ENCODE measurements at places on chromosomes 2 and 18.

DNA sequence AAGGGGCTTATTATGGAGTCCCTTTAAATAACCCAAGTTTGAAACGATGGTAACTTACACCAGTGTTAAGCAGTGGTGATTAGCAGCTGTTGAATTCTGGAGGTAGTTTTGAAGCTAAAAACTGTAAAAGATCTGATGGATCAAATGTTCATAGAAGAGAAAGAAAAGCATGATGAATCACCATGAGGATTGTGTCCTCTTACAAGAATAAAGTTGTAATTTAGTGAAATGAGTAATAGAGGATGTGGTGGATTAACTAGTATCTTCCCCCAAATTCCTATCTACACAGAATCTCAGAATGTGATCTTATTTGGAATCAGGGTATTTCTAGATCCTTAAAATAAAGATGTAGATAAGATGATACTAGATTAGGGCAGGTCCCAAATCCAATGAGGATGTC lies 1138.2 kb upstream of the TMEFF2 start:
- DNase-seq, result no peak

GRCh38 chr2:98795891-98796676 lies 65.2 kb upstream of the MGAT4A start:
- DNase-seq, result no peak

- DNase-seq, result no peak
These were observed 53.5 kb upstream of the ASAP2 start for GRCh38 chr2:9152975-9153642.

DNA sequence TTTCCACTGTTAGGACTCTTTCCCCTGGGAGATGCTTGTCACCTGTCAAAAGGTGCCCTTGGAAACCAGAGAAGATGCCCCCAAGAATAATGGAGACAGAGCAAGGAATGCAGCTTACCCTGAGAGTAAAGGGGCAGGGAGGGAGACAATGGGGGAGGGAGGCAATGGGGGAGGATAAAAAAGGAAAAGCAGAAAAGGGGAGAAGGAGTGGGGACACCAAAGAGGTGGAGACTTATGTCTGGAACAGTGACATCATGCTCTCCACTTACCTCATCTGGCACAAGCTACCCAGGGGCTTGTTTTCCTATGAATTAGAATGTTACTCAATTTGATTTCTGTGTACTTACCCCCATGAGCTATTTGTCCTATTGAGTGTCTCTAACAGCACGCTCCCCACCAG lies 67.9 kb downstream of the MRO start:
- DNase-seq, result no peak

GRCh38 chr2:127636248-127637235 lies 9.4 kb upstream of the GPR17 start:
- DNase-seq, result no peak

- DNase-seq, result no peak
These were observed 776.3 kb downstream of the BCL11A start for GRCh38 chr2:59777120-59777519.

GRCh38 chr2:199480966-199481365 lies 23.2 kb upstream of the SATB2 start:
- DNase-seq, result no peak

DNA sequence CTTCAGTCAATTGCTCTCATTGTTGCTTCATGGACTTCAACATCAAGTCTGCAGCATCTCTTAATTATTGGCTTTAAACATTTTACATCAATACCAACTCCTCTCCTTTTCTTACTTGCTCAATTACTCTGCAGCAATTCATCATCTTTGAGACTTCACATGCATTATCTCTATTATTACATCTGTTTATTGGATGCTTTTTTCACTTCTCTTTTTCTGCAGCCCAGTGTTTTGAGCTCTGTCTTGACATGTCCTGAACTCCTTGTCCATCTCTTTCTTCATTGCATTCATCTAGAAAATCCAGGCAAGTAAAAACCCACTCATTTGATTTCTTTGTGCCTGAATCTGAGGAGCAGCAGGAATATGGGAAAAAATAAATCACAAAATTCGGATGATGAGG lies 647.9 kb downstream of the PLCL1 start:
- DNase-seq, result no peak

GRCh38 chr2:100234141-100234540 lies 88.2 kb downstream of the LONRF2 start:
- no peak for DNase-seq

DNA sequence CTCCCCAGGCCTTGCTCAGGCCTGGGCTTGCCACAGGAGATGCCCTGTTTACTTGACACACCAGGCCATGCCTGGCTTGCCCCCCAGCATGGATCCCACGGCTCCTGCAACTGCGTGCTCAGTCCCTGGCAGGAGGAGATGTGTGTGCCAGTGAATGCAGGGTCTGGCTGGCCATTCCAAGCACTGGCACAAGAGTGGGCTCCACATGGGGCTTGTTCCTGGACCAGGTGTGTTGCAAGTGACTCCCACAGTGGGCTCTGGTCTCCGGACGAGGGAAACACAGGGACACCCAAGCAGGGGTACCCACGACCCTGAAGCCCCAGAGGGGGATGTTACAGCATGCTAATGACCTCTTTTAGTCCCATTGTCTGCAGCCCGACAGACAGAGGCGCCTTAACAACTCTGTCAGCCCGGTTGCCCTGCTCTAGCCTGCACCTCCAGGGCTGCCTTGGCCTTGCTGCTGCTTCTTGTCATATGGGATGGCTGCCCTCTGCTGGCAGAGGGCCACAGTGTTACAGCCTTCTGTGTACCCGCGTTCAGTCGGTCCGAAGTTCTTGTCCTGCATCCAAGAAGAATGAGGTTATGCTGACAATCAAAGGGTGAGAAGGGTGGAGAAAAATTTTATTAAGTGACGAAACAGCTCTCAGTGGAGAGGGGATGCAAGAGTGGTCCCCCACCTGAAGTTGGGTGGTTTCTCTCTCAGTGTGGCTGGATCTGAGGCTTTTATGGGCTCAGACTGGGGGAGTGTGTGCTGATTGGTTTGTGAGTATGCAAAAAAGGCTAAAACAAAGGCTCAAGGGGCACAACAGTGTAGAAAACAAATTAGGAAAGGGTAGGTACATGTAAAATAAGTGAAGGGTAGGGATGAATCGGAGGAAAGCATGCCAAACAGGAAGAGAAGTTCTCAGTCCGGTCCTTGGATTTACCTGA lies 180.4 kb downstream of the MBD5 start:
- peak; percentile 5 for DNase-seq

GRCh38 chr2:206739271-206739670 lies 21.1 kb upstream of the DYTN start:
- no peak for DNase-seq

DNA sequence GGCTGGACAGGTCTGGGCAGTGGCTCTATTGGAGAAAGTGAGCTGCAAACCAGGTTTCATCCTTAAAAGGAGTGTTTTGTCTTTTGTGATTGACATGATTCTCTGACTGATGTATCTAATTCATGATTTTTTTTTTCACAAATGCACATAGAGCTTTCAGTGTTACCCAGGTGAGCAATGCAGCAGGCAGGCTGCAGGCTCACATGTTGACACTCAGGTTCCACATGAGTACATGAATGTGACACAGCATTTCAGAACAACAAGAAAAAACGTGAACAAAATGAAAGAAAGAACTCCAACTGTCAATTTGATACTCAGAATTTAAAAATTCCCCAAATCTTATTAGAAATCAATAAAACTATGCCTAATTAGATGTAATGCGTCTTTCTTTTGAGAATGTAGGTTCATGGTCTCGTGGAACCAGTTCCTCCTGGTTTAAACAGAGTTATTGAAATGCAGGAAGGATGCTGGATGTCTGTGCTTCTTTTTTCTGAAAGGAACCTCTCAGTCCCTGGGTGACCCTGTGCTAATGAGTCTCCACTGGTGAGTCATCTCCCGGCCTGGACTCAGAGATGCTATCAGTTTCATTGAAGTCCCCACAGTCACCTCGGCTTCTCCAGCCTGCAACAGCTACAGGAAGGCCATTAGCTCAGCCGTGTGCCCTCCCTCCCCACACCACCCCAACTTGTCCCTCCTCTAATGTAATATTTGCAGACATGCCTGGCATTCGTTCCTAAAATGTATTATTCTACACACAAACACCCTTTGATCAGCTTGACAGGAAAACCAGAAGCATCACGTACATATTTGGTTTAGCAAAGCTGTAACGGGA lies 430.4 kb downstream of the LPIN1 start:
- no peak for DNase-seq

DNA sequence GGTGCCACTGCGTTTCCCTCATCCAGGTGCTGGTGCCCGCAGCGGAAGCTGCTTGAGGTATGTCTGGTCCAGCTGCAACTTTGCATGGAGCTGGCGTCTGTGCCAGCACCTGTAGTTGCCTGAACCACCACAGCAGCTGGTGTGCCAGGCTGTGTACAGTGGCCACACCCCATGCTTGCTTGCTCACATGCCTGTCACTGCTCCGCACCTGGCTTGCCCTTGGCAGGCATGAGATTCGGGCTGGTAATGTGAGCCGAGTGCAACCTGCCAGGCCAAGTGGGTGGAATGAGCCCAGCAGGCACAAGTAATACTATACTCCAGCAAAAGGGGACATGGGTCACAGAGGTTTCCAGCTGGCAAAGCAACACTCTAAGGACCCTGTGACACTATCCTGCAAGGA lies 1123.3 kb upstream of the ACVR2A start:
- no peak for DNase-seq

- no peak for DNase-seq
These were observed 165.3 kb downstream of the THADA start for GRCh38 chr2:43430489-43430888.

DNA sequence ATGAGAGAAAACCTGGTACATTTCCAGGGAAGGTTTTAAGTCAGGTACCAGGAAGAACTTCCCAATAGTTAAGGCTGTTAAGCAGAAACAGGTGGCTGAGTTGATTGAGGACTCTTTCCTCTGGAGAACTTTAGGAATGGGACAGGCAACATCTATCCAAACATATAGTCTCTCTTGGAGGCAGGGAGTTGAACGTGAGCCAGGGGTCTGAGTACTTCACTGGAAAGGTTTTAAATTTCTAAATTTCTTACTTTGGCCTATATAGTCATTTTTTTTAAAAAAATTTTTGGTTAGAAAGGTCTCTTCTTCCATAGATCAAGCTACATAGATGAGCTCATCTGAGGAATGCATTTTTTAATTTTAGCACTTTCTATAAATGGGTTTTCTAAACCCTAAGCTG lies 261.4 kb upstream of the TCF4 start:
- no peak for DNase-seq

DNA sequence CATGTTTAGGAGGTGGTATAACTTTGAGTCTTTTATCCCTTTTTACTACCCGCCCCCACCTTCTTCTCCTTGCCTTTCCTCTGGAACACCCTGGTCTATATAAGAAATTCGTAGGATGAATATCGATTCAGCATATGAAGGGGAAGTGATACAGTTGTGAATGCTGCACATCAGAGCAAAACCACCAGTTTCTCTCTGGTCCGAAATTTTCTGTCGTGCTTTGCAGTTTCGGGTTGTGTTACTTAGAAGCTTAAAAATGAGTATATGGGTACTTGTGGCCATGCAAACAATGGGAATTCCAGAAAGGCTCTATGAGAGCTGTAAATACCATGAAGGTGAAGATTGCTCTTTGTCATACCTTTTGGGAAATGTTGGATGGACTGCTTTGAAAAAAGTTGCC lies 60.6 kb downstream of the DAW1 start:
- no peak for DNase-seq

DNA sequence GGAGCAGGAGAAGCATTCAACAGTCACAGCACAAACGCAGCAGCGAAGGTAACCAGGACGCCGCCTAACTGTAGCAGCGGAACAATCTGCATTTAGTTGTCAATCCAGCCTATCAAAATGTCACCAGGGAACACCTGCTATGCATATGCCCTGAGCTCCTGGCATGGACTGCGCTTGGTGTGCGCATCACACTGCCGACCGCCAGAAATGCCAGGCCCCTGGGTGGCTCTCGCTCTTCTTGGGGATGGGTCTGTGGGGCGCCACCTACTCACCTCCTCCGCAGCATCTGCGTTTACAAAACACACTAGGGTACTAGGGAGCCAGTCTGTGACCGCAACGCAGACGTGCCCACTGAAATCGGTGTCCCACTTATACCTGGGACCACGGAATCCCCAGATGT lies 31.7 kb downstream of the ZNF516 start:
- no peak for DNase-seq

DNA sequence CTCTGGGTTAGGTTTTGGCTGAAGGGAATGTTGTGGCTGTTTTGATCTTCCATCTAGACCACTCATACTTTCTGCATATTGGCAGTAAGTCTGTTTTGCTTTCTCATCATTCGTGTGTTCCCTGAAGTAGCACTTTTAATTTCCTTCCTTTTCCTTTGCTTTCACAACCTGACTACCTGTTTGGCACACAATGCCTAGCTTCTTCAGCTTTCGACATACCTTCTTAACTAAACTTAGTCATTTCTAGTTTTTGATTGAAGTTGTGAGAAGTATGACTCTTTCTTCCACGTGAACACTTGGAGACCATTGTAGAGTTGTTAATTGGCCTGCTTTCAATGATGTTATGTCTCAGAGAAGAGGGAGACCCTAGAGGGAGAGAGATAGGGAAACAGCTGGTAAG lies 123.6 kb upstream of the EPB41L3 start:
- no peak for DNase-seq

DNA sequence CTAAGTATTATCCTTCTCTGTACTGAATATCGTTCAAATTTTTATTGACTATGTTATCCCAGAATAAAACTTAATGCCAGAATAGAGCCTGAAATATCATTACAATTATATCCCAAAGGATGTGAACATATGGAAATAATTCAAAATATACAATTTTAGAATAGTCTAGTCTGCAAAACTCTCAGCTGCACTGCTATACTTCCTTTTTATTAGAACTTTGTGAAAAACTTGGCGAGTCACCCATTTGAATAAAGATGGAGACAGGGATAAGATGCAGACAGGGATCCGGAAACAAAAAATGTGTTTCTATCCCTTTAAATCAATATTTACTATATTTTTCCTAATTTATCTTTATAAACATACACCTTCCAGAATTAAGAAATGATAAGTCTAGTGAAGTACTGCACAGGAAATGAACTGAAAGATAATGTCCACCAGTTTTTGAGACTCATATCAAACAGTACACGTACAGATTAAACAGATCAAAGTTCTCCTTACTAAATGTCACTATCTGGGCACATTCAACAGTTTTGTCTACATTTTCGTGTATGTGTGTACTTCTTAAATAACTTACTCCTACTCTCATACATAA lies 107.8 kb downstream of the MEP1B start:
- no peak for DNase-seq

- no peak for DNase-seq
These were observed 7.2 kb upstream of the ITGA6 start for GRCh38 chr2:172420216-172420615.

GRCh38 chr2:204205538-204205937 lies 269.0 kb downstream of the ICOS start:
- DNase-seq, result no peak

DNA sequence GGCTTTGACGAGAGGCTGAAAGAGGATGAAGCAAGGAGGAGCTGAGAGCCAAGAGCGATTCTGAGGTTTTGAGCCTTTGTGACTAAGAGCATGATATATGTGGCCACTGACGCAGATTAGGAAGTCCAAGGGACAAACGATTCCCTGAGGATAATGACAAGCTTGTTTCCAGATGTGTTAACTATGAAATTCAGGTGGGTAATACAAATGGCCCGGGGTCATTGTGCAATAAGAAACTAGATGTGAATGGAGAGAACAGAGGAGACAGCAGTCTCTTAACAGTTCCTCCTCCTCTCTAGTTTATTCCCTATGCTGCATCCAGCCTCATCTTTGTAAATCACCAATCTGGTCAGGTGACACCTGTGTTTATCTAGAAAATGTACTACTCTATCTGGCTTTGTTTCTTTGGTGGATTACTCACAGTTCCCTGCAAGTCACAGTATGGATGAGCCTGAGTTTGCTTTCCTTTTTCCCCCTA lies 84.2 kb downstream of the SOCS6 start:
- no peak for DNase-seq

All from stimulated activated CD8-positive, alpha-beta memory T cell treated with anti-CD3 and anti-CD28 coated beads, Interleukin-7, amount 100 ng/mL, for 48 hours (primary cell).